Thoracic aorta endothelial cell (primary cell): ENCODE measurements at places on chromosomes 5 and 9. TPM values are rescaled to one million over a fixed set of nuclear protein-coding genes. Genes with fewer than 3 reads are reported as not detected.

Gene SCGB3A2
- total RNA-seq = not detected in 2 replicates

Gene FAM169A
- 0.27 and 2.7 TPM in 2 replicates for total RNA-seq

Gene PCDHGA11
- 12.5 and 13.6 TPM in 2 replicates for total RNA-seq

Gene CD180
- total RNA-seq = not detected in 2 replicates

Gene KIAA0825
- 2.8 TPM in 2 replicates for total RNA-seq

Gene AQP3
- 0.36 TPM in 1 of 2 replicates, not detected in the other for total RNA-seq
